SW480 (cell line): ENCODE measurements at places on chromosomes 16 and 17.

DNA sequence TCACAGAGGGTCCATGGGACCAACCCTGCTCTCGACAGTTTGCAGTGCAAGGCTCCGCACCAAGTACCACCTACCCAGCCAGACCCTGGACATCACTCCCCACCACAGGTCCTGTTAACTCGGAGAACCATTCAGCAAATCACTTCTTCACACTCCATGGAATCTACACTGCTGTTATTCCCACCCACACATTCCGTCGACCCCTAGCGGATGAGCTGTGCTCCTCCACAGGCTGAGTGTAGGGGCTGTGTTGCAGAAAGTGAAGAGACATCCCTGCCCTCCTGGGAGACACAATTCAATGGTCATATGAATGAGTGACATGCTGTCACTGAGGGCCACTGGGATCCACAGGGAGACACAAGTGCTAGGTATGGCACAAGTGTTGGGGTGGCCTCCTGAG is 27.5 kb downstream of the MPG start:
- DNase-seq: no peak

DNA sequence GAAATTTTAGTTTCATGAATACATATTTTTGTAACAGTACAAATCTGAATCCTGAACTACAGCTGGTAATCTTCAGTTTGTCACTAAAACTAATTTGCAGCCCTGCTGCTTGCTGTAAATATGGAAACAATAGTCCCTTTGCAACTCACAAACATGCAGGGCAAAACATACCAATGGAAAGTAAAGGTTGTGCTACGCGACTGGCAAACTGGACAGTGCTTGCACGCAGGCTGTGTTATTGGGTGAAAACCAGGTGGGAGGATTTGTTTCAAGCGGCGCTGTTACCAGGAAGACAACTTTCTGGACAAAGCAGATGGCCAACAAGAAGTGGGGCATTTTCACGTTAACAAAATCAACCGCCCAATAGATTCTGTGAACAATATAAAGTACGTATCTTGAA is 93.5 kb downstream of the CDYL2 start:
- no peak for DNase-seq

GRCh38 chr16:53502331-53503269 is at the start of gene AKTIP:
AKTIP (minus strand) TSS chr16:53503209; CDS start chr16:53500259, 2,950 bp downstream.
- DNase-seq: peak; percentile 26

GRCh38 chr17:59807892-59808509 is 84.7 kb downstream of the TUBD1 start:
- DNase-seq: no peak

DNA sequence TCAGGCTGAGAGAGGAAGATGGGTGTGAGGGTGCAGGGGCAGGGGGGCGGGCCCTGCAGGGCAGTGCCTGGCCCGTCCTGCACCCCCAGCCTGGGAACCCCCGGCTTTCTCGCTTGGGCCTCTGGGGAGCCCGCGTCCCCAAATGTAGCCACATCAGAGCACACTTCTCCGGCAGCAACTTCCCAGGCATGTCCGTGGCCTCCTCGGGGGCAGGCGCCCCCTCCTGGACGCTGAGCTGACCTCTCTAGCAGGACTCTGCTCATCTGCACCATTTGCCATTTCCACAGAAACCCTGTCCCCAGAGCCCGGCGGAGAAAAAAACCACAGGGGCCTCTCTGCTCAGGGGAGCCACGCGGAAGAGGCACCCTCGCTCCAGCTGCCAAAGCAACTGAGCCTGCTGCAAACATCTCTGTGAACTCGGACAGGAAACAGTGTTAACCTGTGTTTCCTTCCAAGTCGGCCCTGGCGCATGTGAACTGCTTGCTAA is 63.4 kb downstream of the KLHDC4 start:
- no peak for DNase-seq

DNA sequence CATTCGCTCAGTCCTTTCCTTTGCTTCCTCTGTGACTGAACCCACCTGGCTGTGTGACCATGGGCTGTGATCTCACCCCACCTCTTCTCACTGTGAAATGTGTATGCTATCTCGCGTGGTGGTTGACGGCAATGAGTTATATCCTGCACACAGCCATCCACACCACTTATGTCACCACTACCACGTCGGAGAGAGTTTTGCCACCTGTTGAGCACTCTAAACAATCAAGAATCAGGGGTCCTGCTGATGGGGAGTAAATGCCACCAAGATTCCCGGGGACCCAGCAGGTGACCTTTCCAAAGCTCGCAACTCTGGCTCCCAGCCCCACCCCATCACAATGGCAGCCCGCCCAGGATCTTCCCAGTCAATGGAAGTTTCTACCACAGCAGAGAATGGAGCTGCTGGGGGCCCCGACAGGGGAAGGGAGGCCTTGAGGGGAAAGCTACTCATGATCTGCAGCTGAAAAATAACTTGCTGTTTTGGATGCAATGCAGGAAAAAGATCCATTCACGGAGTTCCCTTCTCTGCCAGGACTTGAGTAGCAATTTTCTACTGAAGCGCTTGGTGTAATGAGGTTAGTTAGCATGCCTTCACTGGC is 26.2 kb upstream of the RCVRN start:
- no peak for DNase-seq

- no peak for DNase-seq
These were observed 17.3 kb downstream of the RFFL start for GRCh38 chr17:35046245-35046644.

GRCh38 chr17:2563543-2563942 is 29.9 kb upstream of the PAFAH1B1 start:
- DNase-seq: no peak

DNA sequence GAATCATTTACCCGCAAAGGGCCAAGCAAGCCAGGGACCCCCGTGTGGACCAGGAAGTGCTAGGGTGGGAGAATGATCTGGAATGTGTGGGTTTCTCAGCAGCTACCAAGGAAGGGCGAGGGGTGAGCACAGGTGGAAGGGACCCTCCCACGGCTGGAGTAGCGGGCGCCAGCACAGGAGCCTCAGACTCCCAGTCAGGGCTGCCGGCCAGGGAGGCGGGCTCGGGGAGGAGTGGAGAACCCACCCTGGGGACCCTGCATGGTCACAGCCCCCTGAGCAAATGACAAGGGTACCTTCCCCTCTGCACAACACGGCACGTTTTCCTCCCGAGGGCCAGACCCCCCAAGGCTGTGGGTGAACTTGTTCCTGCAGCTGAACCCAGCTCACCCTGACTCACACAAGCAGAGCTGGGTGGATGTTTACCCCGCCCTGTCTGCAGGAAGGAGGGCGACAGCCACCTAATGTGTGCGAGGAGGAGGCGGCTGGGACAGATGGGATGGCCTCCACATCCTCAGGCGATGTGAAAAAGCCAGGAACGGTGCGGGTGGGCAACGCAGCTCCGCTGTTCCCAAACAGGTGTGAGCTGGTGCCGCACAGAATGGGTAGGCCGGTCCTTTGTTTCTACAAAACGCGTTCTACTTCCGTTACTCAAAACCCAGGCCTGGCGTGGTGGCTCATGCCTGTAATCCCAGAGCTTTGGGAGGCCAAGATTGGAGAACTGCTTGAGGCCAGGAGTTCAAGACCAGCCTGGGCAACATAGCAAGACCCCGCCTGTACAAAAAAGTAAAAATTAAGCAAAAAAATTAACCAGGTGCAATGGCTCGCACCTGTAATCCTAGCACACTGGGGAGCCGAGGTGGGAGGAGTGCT is 6.2 kb downstream of the ECI1 start:
- DNase-seq: no peak

GRCh38 chr17:10797476-10798328 is 6.2 kb downstream of the TMEM238L start:
- DNase-seq: no peak

GRCh38 chr16:26963109-26963508 is 103.6 kb upstream of the C16orf82 start:
- no peak for DNase-seq

- no peak for DNase-seq
These were observed 3.9 kb upstream of the SETD1A start for GRCh38 chr16:30953511-30954124.

DNA sequence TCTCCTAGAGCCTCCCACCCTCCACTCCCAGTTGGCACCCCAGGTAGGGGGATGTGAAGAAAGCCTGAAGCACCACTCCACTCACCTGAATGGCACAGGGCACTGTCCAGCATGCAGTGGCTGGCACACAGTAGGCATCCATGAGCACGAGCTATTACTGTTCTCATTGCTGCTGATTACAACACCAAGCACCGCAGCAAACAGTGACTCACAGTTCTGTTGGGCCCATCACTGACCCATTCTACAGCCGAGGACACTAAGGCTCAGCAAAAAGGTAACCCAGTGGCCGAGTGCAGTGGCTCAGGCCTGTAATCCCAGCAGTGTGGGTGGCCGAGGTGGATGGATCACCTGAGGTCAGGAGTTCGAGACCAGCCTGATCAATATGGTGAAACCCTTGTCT is 2.7 kb downstream of the ZSCAN10 start:
- no peak for DNase-seq

DNA sequence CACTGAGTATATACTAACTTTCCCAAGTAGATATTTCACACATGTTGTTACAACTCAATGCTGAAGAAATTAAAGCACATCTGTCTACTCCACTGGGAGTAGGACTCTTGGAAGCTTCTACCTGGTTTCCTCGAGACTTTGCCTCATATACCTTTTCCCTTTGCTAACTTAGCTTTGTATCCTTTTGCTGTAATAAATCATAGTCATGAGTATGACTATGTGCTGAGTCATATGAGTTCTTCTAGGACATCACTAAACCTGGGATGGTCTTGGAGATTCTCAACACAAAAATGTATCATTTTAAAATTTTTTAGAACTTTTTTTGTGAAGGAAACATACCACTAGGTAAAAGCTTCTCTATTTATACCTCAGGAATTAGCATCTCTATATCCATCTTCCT is 39.8 kb downstream of the ABCA5 start:
- no peak for DNase-seq

DNA sequence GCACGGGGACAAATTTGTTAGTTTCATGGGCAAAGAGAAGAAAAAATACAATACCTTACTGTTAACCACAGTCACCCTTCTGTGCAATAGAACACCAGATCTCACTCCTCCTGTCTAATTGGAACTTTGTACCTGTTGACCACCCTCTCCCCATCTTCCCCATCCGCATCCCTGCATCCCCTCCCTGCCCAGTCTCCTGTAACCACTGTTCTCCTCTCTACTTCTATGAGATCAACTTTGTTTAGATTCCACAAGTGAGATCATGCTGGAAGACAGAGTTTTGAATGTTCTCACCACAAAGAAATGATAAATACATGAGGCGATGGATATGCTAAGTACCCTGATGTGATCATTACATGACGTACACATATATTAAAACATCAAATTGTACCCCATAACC is 47.7 kb downstream of the CLEC16A start:
- DNase-seq: no peak

DNA sequence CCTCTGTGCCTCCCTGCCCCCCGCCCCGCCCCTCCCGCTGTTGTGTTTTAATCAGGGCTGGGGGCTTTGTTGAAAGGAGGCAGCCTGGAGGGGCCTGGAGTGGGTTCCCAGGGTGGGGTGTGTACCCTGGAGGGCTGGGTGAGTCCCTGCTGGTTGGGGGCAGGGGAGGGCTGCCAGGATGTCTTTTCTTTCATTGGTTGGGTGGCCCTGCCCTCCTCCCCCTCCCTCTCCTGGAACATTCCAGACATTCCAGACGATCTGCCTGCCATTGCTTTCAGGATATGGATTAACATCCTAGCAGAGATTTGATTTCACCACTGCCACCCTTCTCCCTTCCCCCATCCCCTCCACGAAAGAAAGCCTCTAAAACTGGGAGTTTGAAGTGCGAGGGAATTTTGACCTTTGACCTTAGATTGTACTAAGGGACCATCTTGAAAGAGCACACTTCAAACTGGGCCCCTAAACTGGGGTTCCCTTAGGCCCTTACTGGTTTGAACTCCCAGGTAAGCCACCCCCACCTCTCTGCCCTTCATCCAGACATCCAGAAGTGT is 25.3 kb downstream of the IGF2BP1 start:
- peak; percentile 48 for DNase-seq

DNA sequence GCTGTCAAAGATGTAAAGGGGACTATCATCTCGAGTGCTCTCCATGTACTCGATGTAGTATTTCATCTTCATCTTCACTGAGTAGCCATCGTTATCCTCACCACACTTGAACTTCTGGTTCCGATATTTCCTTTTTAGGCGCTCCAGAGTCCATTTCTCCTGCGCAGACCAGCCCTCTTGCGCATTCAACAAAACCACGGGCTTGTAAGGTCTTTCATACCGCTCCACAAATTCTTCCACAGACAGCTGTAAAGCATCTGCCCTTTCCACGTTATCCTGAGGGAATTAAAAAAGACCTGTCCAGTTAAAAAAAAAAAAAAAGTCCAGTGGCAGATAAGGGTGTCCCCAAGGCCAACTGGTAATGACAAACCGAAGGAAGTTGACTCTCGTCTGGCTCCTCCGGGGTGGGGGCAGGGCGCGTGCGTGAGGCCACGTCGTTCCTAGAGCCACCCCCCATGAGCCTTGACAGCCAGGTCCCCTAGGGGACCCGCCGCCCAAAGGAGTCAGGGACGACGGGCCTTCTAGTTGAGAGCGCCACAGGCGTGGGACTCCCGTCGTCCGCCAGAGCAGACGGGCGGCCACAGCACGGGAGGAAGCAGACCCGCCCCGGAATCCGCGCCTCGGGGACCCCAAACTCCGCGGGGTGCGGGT is 701 bp downstream of the JMJD6 start:
- DNase-seq: peak; percentile 68
